ENCODE measurements at places on chromosomes 3 and 15.

DNA sequence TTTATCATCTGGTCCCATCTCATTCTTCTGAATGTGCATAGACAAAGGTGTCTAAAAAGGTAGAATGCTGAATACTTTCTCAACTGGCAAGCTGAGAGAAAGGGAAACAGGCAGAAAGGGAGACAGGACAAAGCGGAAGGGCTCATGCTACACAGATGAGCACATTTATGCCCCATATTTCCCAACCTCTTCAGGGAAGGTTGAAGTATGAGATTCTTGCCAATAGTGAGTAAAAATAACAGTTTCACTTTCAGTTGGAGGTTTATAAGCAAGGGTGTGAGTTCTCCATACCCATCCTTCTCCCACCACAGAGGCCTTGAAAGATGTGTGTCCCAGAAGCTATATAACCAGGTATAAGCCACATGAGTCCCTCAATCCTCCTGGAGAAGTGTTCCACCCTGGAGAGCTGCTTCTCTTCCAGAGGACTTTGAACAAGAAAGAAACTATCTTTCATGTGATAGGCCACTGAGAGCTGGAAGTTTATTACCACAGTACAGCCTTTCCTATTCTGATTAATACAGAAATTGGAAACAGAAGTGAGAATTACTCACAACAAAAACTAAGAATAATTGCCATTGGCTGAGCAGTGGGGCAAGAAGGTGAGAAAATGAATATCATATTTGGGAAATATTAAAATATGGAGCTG lies 709.4 kb upstream of the NR2F2 start:
- no peak for DNase-seq

GRCh38 chr3:155744010-155744625 lies 753 bp downstream of the PLCH1 start:
- DNase-seq: no peak

DNA sequence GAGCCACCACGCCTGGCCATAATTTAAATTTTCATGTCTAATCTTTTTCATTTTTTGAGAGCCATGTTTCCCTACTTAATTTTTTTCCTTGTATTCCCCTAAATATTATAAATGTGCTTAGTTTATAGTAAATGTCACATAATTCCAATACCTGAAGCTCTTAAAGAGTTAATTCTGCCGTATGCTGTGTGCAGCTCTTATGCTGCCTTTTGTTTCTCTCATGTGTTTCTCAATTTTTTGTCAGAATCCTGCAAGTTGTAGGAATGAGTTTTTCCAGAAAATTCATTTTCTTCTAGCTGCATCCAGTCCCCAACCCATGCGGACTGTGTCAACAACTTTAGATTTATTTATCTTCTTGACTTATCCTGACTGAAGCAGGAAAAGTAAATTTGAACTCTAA lies 90.9 kb upstream of the ROBO2 start:
- no peak for DNase-seq

DNA sequence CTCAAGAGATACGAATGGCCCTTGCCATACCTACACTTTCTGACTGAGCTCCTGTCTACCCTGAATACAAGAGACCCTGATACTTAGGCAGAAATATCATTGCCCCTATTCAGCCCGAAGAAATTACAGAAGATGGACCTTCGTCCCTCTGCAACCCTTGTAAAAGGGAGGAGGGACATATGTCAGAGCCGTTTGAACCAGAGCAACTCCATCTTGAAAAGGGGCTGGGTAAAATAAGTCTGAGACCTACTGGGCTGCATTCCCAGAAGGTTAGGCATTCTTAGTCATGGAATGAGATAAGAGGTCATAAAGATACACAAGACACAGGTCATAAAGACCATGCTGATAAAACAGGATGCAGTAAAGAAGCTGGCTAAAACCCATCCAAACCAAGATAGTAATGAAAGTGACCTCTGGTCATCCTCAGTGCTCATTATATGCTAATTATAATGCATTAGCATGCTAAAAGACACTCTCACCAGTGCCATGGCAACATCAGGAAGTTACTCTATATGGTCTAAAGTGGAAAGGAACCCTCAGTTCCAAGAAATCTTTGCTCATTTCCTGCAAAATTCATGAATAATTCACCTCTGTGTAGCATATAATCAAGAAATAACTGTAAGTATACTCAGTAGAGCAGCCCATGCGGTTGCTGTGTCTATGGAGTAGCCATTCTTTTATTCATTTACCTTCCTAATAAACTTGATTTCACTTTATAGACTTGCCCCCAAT lies 49.7 kb upstream of the GPD1L start:
- DNase-seq: no peak
